ENCODE measurements at places on chromosomes 3 and 15.

DNA sequence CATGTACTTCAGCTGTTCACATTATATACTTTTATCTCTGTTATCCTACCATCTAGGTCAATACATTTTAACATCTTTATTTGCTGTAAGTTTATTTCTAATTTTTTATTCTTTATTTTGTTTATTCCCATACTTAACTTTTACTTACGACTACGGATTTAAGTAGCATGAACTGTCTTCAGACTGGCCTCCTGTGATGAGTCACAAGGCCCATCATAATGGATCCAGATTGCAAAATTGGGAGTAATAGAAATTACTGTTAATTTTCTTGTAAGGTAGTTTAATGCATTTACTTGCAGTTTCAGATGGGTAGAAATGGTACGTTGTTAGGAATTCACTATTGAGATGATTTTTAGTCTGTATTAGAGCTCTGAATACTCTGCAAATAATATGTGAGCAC, 45.9 kb downstream of the PPARG start:
- no peak for DNase-seq

- DNase-seq, result no peak
Measured at GRCh38 chr3:112357930-112358780, 25.2 kb downstream of the CD200 start.

- DNase-seq, result no peak
Measured at GRCh38 chr15:64149424-64149823, 2.1 kb upstream of the SNX22 start.

DNA sequence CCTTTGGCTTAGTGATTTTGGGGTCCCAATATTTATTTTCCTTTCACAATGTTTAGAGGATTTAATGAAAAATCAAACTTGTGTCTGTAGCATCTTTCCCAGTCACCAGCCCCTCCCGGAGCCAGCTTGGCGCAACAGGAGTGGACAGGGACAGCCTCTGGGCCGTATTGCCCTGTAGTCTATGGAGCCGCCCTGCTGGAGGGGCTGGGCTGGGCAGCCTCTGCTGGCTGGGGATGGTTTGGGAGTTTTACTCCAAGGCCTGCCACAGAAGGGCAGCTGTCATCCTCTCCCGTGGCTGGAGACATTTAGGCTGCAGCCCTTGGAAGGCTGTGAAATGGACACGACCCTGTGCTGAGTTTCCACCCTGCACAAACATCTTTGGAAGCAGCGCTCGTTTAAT, 89.4 kb upstream of the RGMA start:
- no peak for DNase-seq

GRCh38 chr15:51869060-51869421, 39.6 kb downstream of the TMOD3 start:
- DNase-seq, result no peak

- no peak for DNase-seq
Measured at GRCh38 chr3:49602877-49603411, 48.7 kb downstream of the BSN start.

- DNase-seq, result no peak
Measured at GRCh38 chr3:40847551-40847992, 322.8 kb downstream of the ZNF621 start.

DNA sequence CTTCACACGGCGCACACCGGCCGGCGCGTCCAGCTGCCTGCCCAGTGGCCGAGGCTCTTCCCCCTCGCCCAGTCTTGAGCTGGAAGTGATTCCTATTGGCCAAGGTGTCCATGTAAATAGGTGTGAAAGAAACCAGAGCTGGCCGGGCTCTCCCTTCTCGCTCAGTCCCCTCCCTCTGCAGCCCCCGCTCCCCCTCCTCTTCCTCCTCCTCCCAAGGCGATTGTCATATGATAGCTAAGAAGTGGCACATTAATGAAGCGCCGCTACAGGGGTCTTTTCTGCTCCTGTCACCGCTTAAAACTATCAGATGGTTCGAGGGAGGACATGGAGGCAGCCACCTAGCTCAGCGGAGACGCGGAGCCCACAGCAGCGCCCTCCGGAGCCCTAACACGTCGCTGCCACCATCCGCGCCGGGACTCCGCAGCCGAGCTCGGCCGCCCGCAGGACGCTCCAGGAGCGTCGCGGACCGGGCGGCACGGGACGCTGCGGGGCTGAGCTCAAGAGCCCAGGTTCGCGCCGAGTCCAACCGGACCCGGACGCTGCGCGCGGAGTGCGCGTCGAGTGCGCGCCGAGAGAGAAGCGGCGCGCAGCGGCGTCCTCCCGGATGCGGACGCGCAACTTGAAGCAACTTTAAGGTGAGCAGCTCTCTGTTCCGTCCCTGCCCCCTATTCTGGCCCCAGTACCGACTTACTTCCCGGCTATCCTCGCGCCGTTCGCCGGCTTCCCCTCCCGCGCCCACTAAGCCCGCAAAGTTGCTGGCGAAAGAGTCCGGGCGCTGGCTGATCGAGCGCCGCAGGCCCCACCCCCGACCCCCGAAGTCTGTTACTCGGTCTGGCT, at the start of gene FOXB1:
Gene FOXB1, plus strand, starts transcription at position 303 of the 837 bp plus-strand sequence. CDS start 653 bp downstream, outside the sequence.
- DNase-seq, result no peak

DNA sequence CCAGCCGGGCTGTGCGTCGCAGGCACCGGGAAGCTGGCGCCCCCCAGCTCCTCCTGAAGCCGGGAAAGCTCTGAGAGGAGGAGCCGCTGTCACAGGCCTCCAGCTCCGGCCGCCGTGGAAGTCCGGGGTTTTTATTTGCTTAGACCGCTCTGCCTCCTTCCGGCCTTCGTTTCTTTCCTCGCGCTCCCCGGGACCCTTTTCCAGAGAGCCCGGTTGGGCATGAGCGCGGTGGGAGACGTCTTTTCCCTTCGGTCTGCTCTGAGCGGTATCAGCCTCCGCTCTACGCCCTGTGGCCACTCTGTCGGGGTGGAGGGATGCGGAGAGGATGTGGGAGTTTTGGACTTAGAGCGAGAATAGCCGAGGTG, 559 bp downstream of the SENP5 start:
- no peak for DNase-seq

DNA sequence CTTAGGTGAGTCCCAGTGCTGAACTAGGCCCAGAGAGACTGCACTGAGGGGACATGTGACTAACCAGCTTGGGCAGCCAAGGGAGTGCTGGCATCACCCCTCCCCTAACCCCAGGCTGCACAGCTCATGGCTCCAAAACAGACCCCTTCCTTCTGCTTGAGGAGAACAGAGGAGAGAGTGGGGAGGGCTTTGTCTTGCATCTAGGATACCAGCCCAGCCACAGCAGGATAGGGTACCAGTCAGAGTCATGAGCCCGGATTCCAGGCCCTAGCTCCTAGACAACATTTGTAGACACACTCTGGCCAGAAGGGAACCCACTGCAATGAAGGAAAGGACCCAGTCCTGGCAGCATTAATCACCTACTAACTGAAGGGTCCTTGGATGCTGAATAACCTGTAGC, 49.9 kb upstream of the PLSCR4 start:
- no peak for DNase-seq

GRCh38 chr15:100947760-100948429, 28.7 kb downstream of the LRRK1 start:
- DNase-seq, result no peak

- DNase-seq, result no peak
Measured at GRCh38 chr3:59106085-59106648, 56.3 kb upstream of the CFAP20DC start.

DNA sequence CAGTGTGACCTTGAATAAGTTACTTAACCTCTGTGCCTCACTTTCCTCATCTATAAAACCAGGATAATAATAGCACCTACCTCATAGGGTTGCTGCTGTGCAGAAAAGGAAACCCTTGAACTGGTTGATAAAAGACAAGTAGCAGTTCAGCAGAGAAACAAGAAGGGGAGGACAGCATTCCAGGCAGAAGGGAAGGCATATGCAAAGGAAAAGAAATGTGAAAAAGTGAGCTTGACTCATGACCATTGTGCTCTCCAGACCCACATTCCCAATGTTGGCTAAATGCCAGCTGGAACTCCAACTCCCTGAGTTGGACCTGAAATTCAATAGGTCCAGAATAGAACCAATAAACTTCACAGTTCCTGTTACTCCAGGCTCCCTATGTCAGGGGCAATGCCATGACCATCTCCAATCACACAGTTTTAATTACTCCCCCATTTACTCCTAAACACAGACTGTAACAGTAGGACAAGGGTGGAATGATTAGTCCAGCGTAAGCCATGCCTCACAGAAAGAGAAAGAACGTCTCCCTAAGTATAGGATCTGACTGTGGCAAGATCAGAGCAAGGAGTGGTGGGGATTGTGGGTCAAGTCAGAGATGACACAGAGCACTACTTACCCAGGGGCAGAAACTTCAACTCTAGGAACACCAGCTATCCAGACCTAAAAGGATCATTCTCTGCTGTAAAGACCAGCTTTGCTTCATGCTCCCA, 26.9 kb downstream of the PRKAR2A start:
- DNase-seq, result no peak

- DNase-seq, result no peak
Measured at GRCh38 chr3:41045491-41045890, 153.8 kb upstream of the CTNNB1 start.

- no peak for DNase-seq
Measured at GRCh38 chr3:44915702-44916438, 41.5 kb downstream of the TGM4 start.

GRCh38 chr15:71581398-71581930, 228.9 kb upstream of the NR2E3 start:
- no peak for DNase-seq

GRCh38 chr3:120693439-120694171, 11.6 kb upstream of the HGD start:
- no peak for DNase-seq

- DNase-seq, result no peak
Measured at GRCh38 chr15:40543082-40543481, 21.8 kb downstream of the CCDC32 start.

- DNase-seq, result no peak
Measured at GRCh38 chr15:101672298-101672697, 20.1 kb upstream of the TM2D3 start.

- DNase-seq, result peak; percentile 53
Measured at GRCh38 chr15:92803852-92804609, 96.1 kb upstream of the CHD2 start.
